Right lobe of liver (tissue), 6 donors: ENCODE measurements at places on chromosomes 3 and 15. TPM values are rescaled to one million over a fixed set of nuclear protein-coding genes. Genes with fewer than 3 reads are reported as not detected.
A peak's percentile ranks its signal among the peaks of the same experiment; 100 is the strongest.

DNA sequence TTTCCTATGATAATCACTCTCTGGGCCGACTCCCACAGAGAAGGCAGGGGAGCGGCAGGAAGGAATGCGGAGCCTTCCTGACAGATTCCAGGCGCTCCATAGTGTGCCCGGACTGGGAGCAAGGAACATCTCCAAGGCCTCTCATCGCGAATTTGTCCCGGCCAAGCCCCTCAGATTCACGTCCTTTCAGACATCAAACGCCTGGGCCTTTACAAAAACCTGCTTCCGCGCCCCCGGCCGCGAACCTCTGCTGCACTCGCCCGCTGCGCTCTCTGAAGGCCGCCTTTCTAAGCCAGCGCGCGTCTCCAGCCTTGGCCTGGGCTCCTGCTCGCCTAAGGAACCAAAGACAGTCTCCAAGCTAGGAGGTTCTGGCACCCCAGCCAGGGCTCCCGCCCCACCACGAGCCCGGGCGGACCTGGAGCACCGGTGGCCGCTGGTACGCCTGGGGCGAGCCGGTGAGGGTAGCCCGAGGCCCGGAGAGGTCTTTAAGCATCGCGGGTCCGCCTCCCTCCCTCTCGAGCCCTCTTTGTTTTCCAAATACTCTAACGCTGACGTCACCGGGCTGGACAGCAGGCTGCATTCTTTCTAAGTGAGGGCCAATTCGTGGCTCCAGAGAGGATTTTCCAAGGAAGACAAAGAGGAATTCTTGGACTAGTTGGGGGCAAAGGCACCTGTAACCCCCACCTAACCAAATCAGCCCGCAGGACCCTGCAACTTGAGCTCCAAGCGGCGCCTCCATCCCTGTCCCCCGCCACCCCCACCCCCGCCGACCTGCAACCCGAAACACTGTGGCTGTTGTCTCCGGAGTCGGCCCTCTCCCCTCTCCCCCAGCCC lies 759 bp downstream of the AMOTL2 start:
- H3K36me3 ChIP-seq, result no peaks in the 10 kb centered on the region
- peak overlapping the region; percentile 95 for H3K27ac ChIP-seq
- peak; percentile 76 for DNase-seq
- peak overlapping the region; percentile 95 for H3K4me3 ChIP-seq

DNA sequence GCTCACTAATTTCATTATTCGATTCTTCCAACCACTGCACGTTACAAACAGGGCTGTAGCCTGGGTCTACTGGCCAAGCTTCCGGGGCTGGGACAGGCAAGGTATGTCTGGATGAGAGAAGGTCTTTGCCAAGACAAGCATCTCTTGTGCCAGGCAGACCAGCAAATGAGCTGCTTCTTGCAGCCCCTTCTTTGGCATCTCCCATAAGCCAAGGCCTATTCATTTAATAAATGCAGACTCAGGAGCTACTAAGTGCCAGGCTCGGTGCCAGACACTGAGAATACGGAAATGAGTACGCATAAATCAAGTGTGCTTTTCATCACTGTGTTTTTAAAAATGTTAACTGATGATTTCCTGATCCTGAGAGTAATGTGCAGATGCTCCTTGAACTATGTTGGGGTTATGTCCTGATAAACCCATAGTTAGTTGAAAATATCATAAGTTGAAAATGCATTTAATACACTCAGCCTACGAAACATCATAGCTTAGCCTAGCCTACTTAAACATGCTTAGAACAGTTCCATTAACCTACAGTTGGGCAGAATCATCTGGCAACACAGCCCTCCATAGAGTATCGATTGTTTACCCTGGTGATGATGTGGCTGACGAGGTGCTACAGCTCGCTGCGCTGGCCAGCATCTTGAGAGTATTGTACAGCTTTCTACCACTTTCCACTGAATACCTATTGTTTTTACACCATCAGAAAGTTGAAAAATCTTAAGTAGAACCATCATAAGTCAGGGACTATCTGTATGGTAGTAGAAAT lies 135.0 kb upstream of the CTDSPL start:
- H3K4me3 ChIP-seq, result no peak overlapping the region
- no peaks in the 10 kb centered on the region for H3K36me3 ChIP-seq
- H3K27me3 ChIP-seq, result no peaks in the 10 kb centered on the region
- H3K27ac ChIP-seq, result no peak overlapping the region

Gene TRAK1
- total RNA-seq, result 13.7 TPM

Gene KCNAB1
- total RNA-seq, result not detected

DNA sequence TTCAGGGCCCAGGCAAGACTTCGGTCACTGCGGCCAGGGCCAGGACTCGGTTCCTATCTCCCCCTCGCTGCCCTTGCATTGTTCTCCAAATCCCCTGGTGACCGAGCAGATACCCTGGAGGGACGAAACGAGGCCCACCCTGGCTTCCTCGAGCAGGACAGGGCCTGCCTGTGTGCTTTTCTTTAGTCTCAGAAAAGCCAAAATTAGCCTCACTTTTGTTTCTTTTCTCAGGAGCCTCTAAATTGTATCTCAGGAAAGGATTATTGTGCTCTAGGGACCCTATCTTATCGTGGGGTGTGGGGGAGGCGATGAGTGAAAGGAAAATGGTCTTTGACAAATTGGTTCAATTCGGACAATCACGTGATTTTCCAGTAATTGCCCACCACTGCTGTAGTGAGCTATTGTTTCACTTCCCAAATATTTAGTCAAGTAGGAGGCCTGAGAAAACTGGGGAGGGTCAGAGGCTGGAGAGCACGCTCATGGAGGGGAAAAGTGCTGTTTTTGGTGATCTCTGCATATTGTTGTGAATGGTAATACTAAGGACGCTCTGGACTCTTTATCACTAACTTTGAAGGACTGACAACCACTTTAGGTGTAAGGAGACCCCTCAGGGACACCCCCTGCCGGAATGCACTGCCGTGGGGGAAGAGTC lies 61.6 kb downstream of the TMEM44 start:
- H3K36me3 ChIP-seq, result no peaks in the 10 kb centered on the region
- no peaks in the 10 kb centered on the region for H3K27me3 ChIP-seq
- peaks cover 13% of the 10 kb centered on the region for H3K4me1 ChIP-seq

GRCh38 chr15:75367006-75367405 lies 1.4 kb downstream of the MAN2C1 start:
- H3K27ac ChIP-seq, result no peak overlapping the region
- H3K4me1 ChIP-seq, result no peaks in the 10 kb centered on the region
- DNase-seq, result no peak
- peaks cover 37% of the 10 kb centered on the region for H3K36me3 ChIP-seq

- no peak overlapping the region for H3K27ac ChIP-seq
- no peaks in the 10 kb centered on the region for H3K4me1 ChIP-seq
- DNase-seq, result no peak
Measured at GRCh38 chr3:186708983-186709679, 8.0 kb upstream of the KNG1 start.
